ENCODE measurements at places on chromosomes 2 and 18.

DNA sequence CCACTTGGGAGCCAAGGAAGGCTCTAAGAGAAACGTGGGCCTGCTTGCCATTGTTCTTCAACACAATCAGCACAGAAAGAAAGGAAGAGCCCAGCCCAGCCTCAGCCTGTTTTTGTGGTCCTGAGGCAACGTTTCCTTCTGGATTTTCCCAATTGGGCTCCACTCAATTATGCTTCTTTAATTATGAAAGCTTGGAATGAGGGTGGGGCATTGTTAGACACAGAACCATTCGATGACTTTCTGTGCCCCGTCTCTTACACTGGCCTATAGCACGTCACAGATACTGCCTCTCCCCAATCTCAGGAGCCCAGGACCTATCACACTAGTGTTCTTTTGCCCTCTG lies 207.4 kb downstream of the ZFP36L2 start:
- no peak for DNase-seq

- no peak for DNase-seq
Measured at GRCh38 chr2:30437809-30438548, 9.1 kb upstream of the LCLAT1 start.

GRCh38 chr2:58635801-58636375 lies 394.8 kb upstream of the FANCL start:
- DNase-seq = no peak

DNA sequence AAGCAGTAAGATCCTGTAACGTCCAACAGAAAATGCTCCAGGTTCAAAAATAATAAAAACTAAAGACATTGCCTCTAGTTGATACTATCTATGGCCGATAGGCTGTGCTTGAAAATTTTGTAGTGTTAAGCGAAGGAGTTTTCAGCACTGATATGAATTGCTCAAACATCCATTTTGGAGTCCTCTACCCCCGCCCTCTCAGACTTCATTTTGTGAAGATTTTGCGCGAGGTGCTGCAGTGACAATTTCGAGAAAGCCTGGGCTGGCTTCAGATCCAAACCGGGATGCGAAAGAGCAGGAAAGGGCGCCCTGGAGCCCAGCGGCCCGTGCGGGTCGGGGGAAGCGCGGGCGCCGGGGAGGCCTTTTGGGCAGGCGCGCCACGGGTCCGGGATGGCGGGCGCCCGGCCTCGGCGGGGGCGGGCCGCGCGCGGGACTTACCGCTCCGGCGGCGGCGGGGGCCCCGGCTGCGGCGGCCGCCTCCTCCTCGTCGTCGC lies 1.8 kb downstream of the SP3 start:
- peak; percentile 56 for DNase-seq

- no peak for DNase-seq
Measured at GRCh38 chr2:189866296-189866695, 82.0 kb downstream of the PMS1 start.

- DNase-seq = no peak
Measured at GRCh38 chr2:148876202-148876594, 1.2 kb downstream of the KIF5C start.

DNA sequence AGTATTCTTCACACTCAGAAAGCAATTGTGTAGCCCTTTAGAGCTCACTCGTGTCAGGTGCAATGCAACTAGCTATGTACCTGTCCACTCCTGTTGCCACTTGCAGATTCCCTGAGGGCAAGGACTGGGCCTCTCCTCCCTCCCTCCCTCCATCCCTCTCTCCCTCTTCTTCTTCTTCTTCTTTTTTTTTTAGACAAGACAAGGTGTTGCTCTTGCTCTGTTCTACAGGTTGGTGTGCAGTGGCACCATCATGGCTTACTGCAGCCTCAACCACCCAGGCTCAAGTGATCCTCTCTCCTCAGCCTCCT lies 119.7 kb downstream of the ACKR3 start:
- no peak for DNase-seq

- no peak for DNase-seq
Measured at GRCh38 chr2:101089419-101089818, 61.8 kb downstream of the TBC1D8 start.

DNA sequence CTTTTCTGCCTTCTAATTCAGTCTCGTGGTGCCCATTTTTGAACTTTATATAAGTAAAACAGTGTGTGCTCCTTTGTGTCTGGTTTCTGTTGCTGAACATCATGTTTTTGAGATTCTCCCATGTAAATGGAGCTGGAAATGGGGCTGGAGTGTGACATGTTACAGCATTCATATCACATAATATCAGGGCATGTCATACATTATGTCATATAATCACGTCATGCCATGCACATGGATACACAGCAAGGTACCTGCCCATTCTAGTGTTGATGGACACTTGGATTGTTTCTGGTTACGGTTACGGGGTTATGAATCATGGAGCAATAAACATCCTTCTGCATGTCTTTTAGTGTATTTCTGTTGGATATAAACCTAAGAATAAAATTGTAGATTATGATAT lies 117.1 kb upstream of the MYT1L start:
- no peak for DNase-seq

DNA sequence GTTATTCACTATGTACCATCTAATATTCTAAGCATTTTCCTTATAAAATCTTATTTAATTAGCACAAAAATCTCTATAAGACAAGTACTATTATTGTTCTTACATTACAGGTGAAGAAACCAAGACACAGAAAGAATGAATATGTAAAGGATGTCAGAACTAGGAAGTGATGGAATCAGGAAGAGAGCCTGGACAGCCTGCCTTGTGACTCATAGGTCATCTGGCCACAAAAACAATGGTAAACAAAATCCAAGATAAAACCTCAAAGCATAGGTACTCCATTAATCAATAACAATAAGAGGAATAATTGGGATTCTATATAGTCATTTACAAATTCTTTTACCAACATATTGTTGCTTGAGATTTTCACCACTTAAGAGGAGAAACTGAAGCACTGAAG lies 505.4 kb upstream of the PIK3C3 start:
- no peak for DNase-seq

GRCh38 chr18:45245091-45245511 lies 370.2 kb upstream of the SLC14A2 start:
- DNase-seq = no peak

DNA sequence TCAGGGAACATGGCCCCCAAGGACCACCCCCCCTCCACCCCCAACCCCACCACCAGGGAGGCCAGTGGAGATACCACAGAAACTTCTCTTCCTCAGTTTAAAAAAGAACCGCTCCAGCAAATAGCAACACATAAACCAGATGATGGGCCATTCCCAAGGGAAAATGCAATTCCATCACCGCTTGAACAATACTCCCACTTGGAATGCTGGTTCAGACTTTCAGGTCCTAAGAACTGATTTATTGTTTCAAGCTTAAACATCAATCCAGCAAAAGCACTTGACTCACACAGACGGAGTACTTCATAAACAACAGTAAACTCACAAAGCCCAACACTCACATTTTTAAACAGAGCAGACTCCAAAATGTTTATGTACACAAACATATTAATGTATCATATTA lies 6.9 kb downstream of the HDAC4 start:
- no peak for DNase-seq
